ENCODE measurements at places on chromosomes 2 and 18.

GRCh38 chr2:49162151-49162550, 7.8 kb upstream of the FSHR start:
- no peak for DNase-seq

DNA sequence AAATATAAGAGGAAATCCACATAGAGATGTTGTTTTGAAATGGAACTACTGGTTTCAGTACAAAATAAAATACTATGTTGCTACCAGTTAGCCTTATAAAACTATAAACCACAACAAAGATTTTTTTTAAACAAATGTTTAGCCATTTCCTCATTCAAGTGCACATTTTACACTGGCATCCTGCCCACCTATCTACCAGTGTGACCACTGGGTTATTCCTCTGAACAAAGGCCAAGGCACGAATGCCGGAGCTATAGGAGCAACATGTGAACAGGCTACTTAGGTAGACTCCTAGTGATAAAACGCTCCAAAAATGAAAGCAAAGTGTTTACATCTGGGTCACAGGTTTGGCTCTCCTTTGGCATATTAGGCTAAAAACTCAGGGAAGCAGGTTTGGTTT, 31.8 kb upstream of the SULT1C4 start:
- DNase-seq = no peak

- no peak for DNase-seq
Observed at GRCh38 chr18:64055019-64055418, 85.1 kb downstream of the SERPINB8 start.

- DNase-seq = no peak
Observed at GRCh38 chr18:79935098-79935480, 16.4 kb downstream of the SLC66A2 start.

DNA sequence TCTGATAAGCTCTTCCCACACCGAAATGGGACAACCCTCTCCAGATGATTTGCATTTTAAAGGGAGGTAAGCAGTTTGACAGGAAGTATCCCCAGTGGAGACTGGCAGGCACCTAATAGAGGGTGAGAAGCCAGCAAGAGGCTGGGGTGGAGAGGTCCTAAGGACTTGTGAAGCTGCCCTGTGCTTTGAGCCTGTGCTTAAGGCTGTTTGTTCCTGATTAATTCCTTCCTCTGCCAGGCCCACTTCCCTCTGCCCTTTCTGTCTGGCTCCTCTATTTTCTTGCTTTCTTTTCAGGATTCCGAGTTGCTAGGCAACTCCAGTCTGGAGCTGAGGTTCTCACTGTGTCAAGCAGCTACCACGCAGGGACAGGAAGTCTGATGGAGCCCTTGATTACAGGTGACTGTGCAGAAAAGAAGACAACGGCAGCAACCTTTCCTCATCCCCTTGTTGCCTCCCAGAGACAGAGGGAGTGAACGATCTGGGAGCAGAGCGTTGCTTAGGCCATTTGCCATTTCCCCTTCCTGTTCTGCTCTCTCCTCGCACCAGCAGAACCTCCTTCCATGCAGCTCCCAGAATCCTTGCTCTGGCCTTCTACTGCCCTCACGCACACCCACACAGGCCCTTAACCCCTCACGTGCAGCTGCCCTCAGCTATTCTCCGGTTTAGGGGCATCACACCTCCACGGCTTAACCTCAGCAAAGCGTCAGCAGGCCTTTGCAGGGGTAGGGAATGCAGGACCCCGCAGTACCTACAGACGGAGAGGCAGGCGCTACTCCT, 103.6 kb upstream of the CELF4 start:
- no peak for DNase-seq

- no peak for DNase-seq
Observed at GRCh38 chr2:236743039-236743920, 173.7 kb downstream of the ACKR3 start.

Data from stimulated activated CD8-positive, alpha-beta memory T cell treated with anti-CD3 and anti-CD28 coated beads, Interleukin-4, amount 100 ng/mL, for 1 hour (primary cell).